ENCODE measurements at places on chromosomes 11 and 22. TPM values are rescaled to one million over a fixed set of nuclear protein-coding genes. Genes with fewer than 3 reads are reported as not detected.

GRCh38 chr22:49297286-49297870, 530.3 kb downstream of the BRD1 start:
- no peaks in the 10 kb centered on the region for H3K4me1 ChIP-seq
- H3K36me3 ChIP-seq, result no peaks in the 10 kb centered on the region
- DNase-seq, result no peak
- no peak overlapping the region for H3K4me3 ChIP-seq

- no peak for DNase-seq
- H3K4me3 ChIP-seq, result no peak overlapping the region
- H3K27ac ChIP-seq, result no peak overlapping the region
- no peaks in the 10 kb centered on the region for H3K27me3 ChIP-seq
- H3K4me1 ChIP-seq, result no peaks in the 10 kb centered on the region
These were observed 25.2 kb downstream of the OR51E2 start for GRCh38 chr11:4672470-4672869.

DNA sequence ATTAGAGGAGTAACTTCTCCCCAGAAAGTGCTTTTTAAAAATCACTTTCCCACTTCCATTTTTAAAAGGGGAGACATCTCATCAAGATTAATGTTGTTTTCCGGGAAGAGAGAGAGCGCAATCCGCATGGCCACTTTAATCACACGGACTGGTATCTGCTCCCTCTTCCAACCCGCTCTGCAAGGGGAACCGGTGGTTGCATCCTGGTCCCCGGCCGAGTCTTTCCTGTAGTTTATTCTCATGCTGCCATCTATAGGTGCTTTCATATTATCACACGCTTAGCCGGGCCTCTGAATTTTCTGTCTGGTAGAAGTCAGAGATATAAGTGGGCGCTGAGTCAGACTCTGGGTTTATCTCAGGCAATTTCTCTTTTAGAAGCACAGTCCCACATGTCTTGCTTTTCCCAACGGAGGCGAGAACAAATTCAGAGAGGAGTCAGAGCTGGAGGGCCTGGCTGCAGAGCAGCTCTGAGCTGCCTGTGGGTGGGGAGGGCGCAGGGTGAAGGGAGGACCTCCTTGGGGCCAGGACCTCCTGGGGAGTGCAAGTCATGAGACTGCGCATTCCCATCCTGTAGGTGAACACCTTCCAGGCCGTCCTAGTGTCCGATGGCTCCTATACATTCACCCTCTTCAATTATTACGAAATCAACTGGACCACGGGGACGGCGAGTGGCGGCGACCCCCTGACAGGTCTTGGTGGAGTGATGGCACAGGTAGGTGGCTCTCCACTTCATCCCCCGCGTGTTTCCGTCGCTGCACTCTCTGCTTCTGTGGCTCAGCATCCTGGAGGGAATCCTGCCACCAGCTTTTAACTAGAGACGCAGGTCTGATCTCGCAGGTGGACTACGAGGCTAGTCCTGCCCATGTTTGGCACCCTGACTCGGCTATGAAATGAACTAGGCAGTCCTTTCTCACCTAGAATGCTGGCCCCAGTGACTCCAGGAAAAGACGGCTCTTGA, 11.7 kb downstream of the TECTA start:
- DNase-seq, result peak; percentile 89
- no peaks in the 10 kb centered on the region for H3K4me1 ChIP-seq
- H3K4me3 ChIP-seq, result no peak overlapping the region
- peaks cover 15% of the 10 kb centered on the region for H3K27me3 ChIP-seq
- no peak overlapping the region for H3K27ac ChIP-seq

DNA sequence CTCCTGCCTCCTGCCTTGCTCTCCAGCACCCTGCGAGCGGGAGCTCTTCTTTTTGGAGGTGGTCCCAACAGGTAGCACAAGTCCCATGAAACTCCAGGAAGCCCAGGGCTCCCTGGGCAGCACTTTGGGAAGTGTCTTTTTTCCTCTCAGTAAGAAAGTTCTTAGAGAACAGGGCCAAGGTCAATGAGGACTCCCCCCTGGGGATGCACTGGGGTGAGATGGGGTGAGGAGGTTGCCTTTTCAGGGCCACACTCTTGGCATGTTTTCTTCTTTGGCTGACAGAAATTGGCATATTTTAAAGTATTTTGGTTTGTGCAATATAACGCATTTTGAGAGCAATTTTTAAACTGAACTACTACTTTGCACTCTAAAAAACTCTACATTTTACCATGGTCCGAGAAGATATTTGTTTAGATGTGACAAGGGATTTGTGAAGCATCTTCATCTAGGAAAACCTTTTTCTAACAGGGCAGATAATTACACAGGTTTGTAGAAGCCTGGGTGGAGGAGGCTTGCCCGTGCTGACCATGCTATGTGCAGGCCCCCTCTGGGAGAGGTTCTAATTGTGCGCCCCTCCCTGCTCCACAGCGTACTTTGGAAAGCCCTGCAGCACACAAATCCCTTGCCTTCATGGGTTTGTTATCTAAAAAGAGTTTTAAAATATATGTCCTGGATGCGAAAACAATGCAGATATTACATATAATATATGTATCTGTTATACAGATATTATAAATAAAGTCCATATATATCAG, 140.4 kb downstream of the WNT7B start:
- H3K4me3 ChIP-seq, result no peak overlapping the region
- no peak for DNase-seq
- no peak overlapping the region for H3K27ac ChIP-seq
- H3K4me1 ChIP-seq, result 0 out of 2 replicates have a peak, but pooled peaks cover under 1% of the 10 kb centered on the region
- peaks cover 4% of the 10 kb centered on the region for H3K36me3 ChIP-seq

- H3K4me3 ChIP-seq, result peak overlapping the region; percentile 77
- H3K4me1 ChIP-seq, result 0 out of 2 replicates have a peak, but pooled peaks cover 6% of the 10 kb centered on the region
- no peaks in the 10 kb centered on the region for H3K36me3 ChIP-seq
- no peak overlapping the region for H3K27ac ChIP-seq
These were observed 344 bp downstream of the IFT27 start for GRCh38 chr22:36775586-36775963.

DNA sequence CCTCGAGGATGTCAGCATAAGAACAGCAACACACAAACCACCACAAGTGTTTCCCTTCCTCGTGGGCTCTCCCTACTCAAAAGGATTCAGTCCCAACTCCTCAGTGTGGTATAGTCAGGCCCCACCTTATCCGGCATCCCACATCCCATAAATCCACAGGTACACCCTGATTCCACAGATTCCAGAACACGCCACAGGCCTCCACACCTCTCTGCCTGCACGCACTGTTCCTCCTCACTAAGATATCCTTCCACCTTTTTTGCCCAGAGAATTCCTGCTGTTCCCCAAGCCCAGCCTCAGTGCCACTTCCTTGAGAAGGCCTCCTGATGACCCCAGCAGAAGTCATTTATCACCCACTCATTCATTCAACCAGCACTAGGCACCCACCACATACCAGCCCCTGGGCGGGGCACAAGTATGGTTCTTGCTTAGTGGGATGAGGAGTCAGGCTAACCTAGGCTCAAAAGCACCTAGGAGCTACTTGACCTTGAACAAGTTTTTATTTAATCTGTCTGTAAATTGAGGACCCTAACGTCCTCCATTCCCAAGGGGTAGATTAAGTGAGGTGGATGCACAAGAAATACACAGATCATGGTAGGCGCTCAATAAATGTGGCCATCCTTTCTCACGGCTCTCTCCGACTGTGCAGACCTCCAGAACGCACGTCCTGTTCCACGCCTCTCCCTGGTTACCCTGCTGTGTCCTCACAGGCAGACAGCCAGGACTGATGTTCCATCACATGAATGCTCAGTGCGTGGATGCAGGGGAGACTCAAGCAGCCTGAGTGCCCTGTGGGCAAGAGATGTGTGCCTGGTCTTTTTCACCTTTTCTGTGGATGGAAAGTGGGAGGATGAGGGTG, 2.1 kb upstream of the KCNJ4 start:
- H3K36me3 ChIP-seq, result no peaks in the 10 kb centered on the region
- no peak for DNase-seq
- H3K4me1 ChIP-seq, result no peaks in the 10 kb centered on the region
- H3K27me3 ChIP-seq, result peaks cover 72% of the 10 kb centered on the region
- H3K27ac ChIP-seq, result no peak overlapping the region
- H3K4me3 ChIP-seq, result no peak overlapping the region

DNA sequence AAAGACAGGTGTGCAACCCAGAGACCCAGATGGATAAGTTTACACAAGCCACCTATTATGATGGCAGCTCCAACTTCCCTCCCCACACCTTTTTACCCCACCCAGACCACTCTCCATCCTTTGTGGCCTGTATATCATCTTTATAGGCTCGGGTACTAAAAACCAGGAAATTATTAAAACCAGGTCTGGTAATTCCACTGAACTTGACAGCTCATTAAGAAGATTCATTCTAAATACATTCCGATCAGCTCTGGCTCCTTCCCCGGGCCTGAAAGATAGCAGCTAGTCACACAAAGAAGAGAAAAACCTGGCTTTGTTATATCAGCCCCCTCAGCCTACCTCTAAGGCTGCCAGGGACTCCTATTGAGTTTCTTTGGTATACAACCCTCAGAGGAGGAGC, 67.9 kb upstream of the API5 start:
- H3K27me3 ChIP-seq, result no peaks in the 10 kb centered on the region
- H3K27ac ChIP-seq, result no peak overlapping the region
- H3K36me3 ChIP-seq, result no peaks in the 10 kb centered on the region
- no peaks in the 10 kb centered on the region for H3K4me1 ChIP-seq

DNA sequence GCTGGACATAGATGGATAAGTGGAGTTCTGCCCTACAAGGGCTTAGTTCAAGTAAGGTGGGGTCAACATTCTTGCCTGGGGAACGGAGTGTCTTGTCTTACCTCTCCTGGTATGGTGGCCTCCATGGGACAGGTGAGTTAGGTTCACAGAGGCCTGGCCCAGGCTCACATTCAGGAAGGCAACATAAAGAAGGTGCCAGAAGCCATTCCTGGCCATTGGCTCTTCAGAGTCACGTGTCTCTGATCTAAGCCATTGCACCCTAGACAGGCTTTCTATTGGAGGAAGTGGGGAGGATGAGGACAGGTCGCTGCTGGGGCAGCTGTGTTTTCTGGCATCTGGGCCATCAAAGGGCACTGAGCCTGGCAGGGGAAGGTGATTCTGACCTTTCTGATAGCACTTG, 14.8 kb downstream of the LMO2 start:
- H3K4me1 ChIP-seq, result no peaks in the 10 kb centered on the region
- peaks cover 68% of the 10 kb centered on the region for H3K27me3 ChIP-seq
- H3K4me3 ChIP-seq, result no peak overlapping the region
- no peaks in the 10 kb centered on the region for H3K36me3 ChIP-seq

DNA sequence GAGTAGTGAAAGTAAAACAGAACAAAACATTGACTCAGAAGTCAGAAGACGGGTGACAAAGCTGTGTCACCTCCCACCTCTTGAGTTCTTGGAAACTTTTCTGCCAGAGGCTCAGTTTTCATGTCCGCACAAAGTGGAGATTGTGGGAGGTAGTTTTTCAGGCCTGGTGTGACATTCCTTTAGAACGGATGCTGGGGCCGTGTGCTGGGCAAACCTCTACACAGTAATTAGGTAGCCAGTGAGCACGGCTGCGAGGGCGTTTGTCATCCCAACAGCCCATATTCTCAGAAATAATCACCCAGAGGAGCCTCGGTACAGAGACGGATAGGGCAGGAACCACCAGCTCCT, 1054.4 kb downstream of the TBC1D22A start:
- no peak overlapping the region for H3K27ac ChIP-seq
- no peaks in the 10 kb centered on the region for H3K4me1 ChIP-seq
- H3K36me3 ChIP-seq, result no peaks in the 10 kb centered on the region

- no peak for DNase-seq
- H3K27ac ChIP-seq, result peak overlapping the region; percentile 82
- no peaks in the 10 kb centered on the region for H3K36me3 ChIP-seq
- H3K4me1 ChIP-seq, result peaks cover 36% of the 10 kb centered on the region
These were observed 27.5 kb downstream of the TPCN2 start for GRCh38 chr11:69076129-69076791.

The H19 gene
- total RNA-seq, result 0.25 TPM

The SCT gene
- total RNA-seq, result not detected

The CHRM4 gene
- total RNA-seq, result not detected

The MRGPRX3 gene
- not detected for total RNA-seq

The PISD gene
- 34.2 TPM for total RNA-seq

The HEPN1 gene
- total RNA-seq, result not detected

The ADAMTS15 gene
- total RNA-seq, result 1.3 TPM
